ENCODE measurements at places on chromosomes 7 and 10.

DNA sequence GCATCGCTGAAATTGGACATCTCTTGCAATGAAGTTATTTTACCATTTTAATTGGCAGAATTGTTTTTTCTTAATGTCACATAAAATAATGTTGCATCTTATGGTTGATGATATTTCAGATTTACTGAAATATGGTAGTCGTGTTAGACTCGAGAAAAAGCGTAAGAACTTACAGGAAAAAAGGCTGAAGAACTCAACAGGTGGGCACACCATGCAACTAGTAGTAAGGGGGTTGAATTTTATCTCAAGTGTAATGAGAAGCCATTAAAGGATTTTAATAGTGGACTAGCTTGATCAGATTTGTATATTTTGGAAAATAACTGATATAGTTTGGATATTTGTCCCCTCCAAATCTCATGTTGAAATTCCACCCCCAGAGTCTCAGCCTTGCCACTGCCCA is 41.1 kb downstream of the MSRB2 start:
- no peak for DNase-seq

DNA sequence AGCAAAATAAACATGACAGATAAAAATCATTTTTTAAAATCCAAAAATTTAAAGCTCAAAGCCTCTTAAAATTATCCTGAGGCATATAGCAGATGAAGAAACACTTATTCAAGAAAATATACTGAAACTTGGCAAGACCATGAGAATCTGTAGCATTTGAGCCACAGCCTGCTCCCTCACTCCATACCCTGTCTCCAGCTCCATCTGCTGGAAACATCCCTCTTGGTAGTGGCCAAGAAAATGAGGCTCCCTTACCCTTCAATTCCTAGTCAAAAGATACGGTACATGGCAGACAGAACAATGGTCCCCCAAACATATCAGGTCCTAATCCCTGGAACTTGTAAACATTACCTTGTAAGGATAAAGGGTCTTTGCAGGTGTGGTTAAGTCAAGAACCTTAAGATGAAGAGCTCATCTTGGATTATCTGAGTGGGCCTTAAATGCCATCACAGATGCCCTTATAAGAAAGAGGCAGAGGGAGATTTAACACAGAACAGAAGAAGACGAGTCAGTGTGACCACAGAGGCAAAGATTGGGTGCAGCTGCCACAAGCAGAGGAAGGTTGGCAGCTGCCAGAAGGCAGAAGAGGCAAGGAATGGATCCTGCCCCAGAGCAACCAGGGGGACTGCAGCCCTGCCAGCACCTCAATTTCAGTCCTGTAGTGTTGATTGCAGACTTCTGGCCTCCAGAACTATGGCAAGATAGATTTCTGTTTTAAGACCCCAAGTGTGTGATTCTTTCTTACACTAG is 149.4 kb downstream of the ZNF248 start:
- DNase-seq, result no peak

- no peak for DNase-seq
Observed at GRCh38 chr10:132591166-132591971, 53.8 kb downstream of the INPP5A start.

- peak; percentile 40 for DNase-seq
Observed at GRCh38 chr7:46933596-46933995, 648.3 kb downstream of the TNS3 start.

- no peak for DNase-seq
Observed at GRCh38 chr7:21869785-21870402, 75.8 kb downstream of the CDCA7L start.

GRCh38 chr10:52115823-52116222 is 198.3 kb upstream of the DKK1 start:
- DNase-seq, result no peak
